HTR-8/SVneo (cell line): ENCODE measurements at places on chromosomes 16 and 17.

- DNase-seq: no peak
These were observed 36.4 kb upstream of the CDH15 start for GRCh38 chr16:89135166-89135565.

DNA sequence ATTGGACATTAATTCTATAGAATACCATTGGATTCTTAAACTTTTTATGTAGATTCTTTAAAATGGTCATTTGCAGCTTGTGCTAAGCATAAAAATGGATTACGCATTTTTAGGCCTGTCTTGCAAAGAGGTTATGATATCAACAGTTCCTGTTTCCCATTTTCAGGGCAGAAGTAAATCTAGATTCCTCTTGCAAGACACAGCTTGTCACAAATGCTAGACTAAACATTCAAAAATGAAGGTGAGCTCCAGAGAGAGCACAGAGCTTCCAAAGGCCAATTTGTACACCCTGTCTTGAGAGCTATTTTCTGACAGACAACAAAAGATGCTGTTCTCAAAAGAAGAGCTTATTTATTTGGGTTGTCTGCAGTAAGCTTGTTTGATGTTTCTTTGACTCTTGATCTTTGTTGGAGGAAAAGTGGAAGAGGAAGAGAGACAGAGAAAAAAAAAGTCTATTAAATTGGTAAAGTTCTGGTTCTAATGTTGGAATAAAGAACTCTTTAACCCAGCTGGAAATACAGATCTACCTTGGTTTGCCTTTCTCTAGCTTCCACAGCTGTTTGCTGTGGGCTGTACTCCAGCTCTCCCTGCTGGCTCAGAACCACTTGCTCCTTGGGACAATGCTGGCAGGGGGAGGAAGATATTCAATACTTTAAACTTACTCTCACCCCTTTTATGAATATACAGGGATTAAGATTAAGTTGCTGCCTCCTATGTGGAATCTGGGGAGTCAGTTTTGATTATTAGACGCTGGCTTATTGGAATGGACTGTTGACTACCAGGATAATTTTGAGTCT is 651.8 kb downstream of the CDH11 start:
- no peak for DNase-seq

DNA sequence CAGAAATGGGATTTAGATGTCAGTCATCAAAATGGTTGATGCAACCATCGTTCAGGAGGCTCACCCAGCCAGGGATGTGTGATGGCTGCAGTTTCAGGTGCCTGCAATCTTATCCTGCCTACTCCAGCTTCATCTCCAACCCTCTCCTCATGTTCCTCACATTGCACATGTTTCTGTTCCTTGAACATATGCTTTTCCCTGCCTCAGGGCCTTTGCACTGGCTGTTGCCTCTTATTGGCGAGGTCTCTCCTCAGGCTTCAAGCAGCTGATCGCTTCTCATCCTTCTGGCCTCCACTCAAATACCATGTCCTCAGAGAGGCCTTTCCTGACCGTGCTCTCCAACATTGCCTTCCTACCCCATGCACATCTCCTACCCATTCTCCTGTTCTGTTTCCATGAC is 24.6 kb downstream of the ARSG start:
- no peak for DNase-seq

DNA sequence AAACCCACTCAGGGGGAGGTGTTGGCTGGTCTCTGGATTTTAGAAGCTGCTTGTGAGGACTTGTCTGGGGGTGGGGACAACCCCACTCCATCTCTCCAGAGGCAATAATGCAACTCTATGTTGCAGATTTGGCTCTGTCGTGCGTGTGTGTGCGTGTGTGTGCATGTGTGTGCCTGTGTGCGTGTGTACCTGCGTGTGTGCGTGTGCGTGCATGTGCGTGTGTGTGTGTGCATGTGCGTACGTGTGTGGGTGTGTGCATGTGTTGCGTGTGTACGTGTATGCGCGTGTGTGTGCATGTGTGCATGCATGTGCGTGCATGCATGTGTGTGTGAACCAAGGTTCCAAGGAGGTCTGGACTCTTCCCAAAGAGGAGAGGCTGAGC is 120.4 kb upstream of the LHX1 start:
- no peak for DNase-seq

DNA sequence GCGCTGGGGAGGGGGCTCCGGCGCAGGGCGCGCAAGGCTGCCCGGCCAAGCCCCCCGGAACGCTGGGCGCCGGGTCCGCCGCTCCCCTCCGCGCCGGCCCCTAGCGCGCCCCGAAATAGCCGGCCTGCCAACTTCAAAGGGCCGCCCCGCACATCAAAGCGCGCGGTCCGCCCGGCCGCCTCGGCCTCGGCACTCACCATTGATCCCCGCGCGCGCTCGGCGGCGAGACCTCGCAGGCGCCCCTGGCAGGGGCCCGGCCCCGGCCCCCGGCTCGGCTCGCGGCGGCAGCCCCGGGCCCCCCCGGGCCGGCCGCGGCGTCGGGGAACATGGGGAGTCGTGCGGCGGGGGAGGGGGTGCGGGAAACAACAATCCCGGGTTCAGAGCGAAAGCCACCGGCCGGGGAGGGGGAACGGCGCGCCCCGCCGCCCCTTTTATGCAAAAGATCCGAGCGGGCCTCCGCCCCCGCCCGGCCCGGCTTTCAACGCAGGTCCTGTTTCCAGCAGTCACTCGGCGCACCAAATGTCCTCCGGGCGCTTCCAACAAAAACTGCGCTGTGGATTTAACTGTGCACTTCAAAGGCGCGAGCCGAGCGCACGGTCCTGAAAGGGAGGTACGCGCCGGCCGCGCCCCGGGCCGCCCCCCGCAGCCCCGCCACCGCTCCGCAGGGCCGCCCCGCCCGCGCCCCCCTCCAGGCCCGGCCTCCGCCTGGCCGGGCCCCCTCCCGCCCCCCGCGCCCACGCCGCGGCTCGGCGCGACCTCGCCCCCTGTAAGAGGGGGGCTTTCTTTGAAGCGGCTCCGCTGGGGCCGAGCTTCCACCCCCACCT is 608 bp downstream of the AXIN2 start:
- DNase-seq: peak; percentile 84

DNA sequence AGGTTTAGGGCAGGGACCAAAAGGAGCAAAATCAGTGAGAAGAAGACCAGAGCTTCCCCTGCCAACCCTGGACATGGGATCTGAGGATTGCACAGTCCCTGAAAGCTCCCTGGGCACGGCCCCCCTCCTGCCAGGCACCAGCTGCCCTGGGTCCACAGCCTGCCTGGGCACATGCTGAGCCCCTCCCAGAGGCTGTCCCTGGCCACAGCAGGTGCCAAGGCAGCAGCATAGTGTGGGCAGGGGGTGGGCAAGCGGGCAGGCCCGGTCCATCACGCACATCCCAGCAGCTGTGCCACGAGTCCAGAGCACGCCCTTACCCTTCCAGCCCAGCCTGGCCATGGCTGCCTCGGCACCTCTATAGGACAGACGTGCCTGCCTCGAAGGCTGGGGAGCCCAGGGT is 12.7 kb downstream of the SCN4A start:
- no peak for DNase-seq

- no peak for DNase-seq
These were observed 21.5 kb downstream of the HSD17B2 start for GRCh38 chr16:82056550-82056896.

- DNase-seq: no peak
These were observed 9.5 kb upstream of the UNK start for GRCh38 chr17:75774991-75775668.

GRCh38 chr17:67165201-67165600 is 79.8 kb downstream of the HELZ start:
- no peak for DNase-seq

- no peak for DNase-seq
These were observed 40.6 kb downstream of the GRIN2A start for GRCh38 chr16:10141671-10142070.

DNA sequence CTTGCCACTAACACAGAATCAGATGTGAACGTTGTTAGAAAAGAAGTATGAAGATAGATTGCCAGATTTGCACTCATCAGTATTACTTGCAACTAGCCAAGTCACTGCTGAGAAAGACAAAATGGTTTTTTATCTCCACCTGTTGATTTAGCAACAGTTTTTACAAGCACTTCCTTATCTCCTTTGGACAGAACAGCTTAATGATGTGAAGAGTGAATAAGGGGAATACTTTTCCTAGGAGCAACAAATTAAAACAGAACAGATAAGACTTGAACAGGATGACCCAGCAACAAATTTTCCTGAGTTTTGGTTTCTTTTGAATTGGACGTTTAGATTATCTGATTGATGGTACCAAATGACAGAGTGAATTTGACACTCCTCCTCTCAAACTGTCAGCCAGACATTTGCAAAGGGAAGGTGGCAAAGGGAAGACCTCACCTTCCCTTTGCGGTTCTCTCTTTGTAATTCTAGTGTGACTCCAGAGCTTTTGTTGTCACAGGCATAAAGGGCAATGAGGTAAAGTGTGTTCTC is 130.6 kb downstream of the NLK start:
- no peak for DNase-seq

DNA sequence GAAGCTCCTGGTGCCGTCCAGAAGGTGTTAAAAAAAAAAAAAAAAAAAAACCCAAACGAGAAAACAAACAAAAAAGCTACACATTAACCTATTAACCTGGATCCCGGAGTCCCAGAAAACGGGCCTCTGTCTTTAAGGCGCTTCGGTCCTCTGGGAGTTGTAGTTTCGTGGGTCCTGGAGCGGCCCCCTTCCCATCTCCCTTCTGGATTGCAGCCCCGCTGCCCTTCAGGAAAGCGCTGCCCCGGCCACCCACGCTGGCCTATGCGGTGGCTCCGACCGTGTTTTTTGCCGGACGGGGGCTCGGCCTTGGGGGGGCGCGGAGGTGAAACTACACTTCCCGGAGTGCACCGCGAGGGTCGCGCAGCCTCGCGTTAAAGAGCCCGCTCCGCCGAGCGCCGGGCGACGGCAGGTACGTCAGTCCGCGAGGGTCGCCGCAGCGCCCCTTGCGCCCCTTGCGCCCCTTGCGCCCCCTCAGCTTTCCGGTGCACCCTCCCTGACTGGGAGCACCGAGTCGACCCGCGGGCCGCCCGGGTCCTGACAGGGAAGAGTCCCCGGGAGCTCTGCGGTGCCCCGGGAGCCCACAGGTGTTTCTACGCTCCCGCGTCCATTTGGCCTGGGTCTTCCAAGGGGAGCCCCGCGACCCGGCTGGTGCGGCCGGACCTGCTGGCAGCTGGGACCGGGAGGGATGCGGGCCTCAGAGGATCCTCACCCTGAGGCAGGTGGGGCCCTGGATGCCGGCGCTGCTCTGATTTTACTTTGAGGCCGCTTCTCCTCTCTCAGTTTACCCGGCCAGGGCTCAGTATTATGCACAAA is at the start of gene FCSK:
Gene FCSK, plus strand, starts transcription at position 374 of the 813 bp plus-strand sequence. CDS start 8,596 bp downstream, outside the sequence.
- DNase-seq: peak; percentile 97

- DNase-seq: no peak
These were observed 89.8 kb downstream of the USP31 start for GRCh38 chr16:23059433-23059832.

GRCh38 chr16:70706948-70707465 is 21.2 kb upstream of the MTSS2 start:
- DNase-seq: peak; percentile 84

DNA sequence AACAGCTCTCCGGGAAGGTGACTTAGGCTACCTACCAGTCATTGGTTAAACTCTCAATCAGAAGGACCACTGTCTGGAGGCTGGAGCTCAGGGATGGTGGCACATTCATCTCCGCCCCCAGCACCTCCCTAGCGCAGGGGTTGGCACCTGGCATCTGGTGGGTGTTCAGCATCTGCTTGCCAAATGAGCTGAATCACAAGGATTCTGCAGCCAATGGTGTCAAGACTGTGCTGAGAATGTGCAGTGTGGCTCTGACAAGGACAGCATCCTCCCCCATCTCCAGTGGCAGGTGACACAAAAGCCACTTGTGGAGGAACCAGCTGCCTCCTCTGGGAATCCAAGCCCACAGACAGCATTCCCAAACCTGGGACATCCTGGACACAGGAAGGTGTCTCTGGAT is 35.2 kb downstream of the PLXDC1 start:
- no peak for DNase-seq

- DNase-seq: no peak
These were observed 12.1 kb downstream of the USP6 start for GRCh38 chr17:5127910-5128309.

- DNase-seq: no peak
These were observed 7.9 kb downstream of the KRT37 start for GRCh38 chr17:41416479-41416878.

- no peak for DNase-seq
These were observed 47.1 kb downstream of the LITAF start for GRCh38 chr16:11539641-11540050.

GRCh38 chr16:19102187-19102872 is 11.4 kb upstream of the ITPRIPL2 start:
- DNase-seq: no peak

DNA sequence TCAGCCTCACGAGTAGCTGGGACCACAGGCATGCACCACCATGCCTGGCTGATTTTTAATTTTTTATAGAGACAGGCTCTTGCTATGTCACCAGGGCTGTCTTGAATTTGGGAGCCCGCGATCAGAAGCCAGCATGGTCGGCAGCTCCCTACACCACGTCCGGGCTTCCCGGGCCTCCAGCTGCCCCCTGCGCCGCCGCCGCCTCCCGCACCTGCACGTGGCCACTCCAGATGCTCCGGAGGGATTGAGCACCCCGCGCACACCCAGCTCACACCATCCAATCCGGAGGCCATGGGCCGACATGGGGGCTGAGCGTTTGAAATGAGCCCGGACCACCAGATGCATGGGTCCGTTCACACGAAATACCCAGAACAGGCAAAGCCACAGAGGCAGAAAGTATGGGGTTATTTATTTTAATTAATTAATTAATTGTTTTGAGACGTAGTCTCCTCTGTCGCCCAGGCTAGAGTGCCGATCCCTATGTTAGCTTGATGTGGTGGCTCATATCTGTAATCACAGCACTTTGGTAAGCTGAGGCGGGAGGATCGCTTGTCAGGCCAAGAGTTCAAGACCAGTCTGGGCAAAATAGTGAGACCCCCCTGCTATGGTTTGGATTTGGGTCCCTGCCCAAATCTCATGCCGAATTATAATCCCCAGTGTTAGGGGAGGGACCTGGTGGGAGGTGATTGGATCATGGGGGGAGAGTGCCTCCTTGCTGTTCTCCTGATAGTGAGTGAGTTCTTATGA is 17.1 kb upstream of the PDXDC1 start:
- no peak for DNase-seq

- peak; percentile 96 for DNase-seq
These were observed 36.6 kb downstream of the ARHGAP23 start for GRCh38 chr17:38464723-38465390.

DNA sequence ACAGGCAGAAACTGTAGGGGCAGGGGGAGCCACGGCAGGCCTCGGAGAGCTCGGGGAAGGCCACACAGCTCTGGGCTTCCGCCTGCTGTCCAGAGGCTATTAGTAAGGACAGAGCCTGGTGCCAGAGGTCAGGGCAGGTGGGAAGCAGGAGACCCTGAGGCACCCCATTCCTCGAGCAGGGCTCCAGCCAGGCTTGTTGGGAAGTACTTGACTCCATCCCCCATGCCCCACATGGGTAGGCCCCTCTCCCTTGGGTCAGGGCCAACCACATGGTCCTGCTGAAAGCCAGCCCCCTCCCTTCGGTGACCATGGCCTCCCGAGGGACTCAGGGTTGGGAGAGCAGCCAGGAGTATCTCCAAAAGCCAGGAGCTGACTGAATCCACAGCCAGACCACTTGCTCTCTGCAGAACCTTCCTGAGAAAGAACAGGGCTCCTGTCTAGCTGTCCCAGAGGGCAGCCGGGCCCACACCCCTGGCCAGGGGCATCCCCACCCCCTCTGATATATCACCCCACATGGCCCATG is 17.4 kb upstream of the MPRIP start:
- no peak for DNase-seq
